Stimulated activated CD4-positive, alpha-beta T cell treated with anti-CD3 and anti-CD28 coated beads, TNF-alpha, amount 100 ng/mL, for 1 hour (primary cell): ENCODE measurements at places on chromosomes 4 and X.

DNA sequence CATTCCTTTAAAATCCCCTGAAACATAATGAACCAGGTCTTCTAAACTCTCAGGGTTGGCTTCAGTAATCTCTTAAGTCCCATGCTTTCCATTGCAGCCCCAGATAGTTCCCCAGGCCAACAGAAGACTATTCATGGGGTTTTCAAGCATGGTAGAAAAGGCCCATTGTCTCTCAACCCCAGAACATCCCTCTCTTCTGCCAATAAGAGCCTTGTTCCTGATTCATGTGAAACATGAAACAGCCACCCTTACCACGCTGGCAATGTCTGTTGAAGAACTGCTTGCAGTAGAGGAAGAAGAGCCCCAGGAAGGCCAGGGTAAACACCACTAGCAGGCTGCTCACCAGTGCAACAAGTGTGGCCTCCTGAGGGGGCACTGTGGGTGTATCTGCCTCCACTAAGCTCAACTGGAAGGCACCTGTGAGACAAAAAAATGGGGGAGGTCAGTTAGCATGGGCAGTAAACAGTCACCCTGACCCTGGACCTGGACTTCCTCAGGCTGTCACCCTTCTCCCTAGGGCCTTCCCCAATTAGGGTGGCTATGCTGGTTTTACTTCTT lies 36.4 kb downstream of the EDA2R start:
- no peak for DNase-seq

DNA sequence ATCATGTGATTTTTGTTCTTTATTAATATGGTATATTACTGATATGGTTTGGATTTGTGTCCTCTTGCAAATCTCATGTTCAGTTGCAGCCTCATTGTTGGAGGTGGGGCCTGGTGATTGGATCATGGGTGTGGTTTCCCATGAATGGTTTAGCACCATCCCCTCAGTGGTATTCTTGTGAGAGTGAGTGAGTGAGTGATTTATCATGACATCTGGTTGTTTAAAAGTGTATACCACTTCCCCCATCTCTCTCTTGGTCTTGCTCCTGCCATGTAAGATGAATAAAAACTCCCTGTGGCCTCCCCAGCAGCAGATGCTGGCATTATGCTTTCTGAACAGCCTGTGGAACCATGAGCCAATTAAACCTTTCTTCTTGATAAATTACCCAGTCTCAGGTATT lies 111.5 kb downstream of the TAB3 start:
- no peak for DNase-seq

- no peak for DNase-seq
Measured at GRCh38 chrX:9865804-9866472, 79.7 kb downstream of the SHROOM2 start.

DNA sequence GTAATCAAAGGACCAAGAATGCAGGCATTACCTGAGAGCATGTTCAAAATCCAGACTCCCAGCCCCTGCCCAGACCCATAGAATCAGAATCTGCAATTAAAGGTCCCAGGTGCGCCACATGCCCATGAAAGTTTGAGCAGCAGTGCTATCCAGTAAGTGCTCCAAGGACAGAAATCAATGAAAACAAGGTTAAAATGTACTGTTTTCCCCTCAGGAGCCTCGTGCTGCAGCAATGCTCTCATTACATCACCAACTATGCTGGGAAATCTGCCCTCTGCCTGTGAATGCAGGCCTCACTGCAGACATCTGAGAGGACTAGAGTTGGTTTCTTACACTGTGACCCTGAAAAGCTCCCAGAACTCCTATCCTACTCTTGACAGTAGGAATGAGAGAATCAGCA lies 21.1 kb downstream of the ANXA5 start:
- DNase-seq: no peak

DNA sequence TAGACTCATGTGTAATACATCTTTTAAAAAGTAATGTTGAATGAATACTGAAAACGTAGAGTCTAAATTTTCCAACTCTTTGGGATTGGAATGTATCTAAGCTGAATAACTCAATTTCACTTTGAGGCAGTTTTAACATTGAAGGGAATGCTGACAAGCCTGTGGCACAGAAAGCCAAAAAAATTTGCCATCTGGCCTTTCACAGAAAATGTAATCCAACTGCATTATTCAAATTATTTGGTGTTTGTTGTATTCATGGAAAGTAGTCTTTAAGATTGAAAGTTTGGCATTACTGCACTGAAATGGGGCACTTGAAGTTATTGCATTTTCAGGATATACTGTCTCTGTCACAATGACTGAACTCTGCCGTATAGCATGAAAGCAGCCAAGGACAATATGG lies 186.9 kb downstream of the FRMPD4 start:
- DNase-seq: no peak

- DNase-seq: peak; percentile 11
Measured at GRCh38 chrX:103831342-103831802, 685 bp downstream of the RAB9B start.

DNA sequence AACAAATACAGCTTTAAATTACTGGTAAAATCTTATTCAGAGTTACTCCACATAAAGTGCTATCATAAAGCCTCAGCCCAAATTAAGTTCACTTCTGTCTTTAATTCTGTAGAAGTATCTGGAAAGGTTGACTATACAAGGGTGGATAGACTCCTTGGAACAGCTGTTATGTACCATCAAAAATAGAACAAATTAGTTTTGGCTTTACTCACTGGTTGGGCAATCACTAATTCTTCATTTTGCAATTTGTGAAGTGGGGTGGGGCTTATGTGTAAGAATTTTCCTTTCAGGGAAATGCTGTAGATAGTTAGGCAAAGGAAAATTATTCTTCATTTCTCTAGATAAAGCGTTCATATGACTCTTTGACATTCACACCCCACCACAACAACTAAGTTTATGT lies 7.8 kb downstream of the DIAPH2 start:
- DNase-seq: no peak

GRCh38 chr4:184818216-184818564 lies 7.6 kb downstream of the ACSL1 start:
- no peak for DNase-seq

DNA sequence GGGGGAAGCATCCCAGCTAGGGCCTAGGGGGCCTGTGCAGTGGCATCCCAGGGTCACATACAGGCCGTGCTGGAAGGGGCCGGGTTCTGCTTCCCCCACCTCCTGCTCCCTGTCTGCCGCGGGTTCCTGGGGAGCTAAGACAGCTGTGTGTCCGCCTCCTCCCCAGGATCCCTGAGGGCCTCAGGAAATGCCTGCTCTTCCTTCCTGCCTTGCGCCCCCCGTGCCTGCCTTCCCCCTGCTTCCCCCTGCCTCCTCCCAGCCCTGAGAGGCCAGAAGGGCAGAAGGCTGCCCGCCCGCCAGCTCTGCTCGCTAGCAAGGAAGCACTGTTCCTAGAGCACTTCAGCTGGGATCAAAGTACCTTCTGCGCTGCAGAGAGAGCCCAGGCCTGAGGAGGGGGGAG lies 2.9 kb upstream of the BGN start:
- DNase-seq: no peak

DNA sequence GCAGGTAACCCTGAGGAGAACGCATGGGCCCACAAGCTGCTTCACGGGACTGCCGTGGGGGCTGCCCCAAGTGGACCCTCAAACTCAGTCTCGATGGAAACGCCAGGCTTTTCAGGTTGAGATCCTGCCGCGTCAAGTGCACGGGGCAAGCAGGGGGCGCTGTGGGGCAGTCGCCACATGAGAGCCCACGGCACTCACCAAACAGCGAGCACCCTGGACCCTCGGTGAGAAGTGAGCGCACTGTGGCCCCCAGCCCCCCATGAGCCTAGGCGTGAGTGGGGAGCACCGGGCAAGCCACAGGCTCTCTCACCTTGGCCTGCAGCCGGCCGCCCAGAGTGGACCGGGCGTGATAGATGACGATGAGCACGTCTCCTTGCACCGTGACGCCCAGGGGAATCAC lies 50.9 kb upstream of the CPLX1 start:
- DNase-seq: no peak

DNA sequence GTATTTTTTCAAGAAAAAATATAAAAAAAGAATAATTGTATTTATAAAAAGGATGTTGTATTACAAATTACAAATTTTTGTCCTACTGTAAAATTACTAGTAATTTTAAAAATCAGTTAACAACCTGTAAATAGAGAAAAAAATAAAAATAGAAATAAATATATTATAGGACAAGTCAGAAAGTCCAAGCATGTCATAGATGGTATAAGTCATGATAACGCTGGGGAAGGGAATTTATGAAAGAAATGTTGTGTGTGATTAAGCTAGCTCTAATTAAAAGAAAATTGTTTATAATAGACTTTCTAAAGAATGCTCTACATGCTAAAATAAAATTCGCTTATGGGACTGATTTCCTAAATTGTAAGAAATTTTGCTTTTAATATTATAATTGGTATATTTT lies 2329.9 kb downstream of the ARAP2 start:
- DNase-seq: no peak

GRCh38 chrX:40040686-40041461 lies 56.9 kb downstream of the BCOR start:
- DNase-seq: no peak

- DNase-seq: no peak
Measured at GRCh38 chr4:59818656-59819055, 1381.5 kb upstream of the ADGRL3 start.

DNA sequence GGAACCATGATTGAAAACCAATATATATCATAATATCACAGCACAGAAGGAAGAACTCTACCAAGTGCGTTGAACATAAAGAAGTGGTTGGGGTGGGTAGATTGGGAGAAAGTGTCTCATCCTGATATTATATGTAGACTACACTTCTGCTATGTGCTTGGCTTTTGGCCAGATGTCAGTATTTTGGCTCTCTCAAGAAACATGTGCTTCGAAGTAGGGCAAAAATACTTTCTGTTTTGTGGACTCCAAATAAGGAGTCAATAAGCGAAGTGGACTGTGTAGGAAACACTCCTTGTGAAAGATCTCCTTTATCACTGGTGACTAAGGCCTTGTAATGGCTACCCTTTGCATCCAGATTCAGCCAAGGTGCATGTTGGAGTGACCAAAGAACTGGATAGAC lies 7.8 kb upstream of the HPSE start:
- DNase-seq: no peak

GRCh38 chr4:39732728-39733127 lies 34.8 kb downstream of the UBE2K start:
- DNase-seq: no peak

GRCh38 chr4:36285784-36286480 lies 4.5 kb downstream of the DTHD1 start:
- DNase-seq: peak; percentile 31

DNA sequence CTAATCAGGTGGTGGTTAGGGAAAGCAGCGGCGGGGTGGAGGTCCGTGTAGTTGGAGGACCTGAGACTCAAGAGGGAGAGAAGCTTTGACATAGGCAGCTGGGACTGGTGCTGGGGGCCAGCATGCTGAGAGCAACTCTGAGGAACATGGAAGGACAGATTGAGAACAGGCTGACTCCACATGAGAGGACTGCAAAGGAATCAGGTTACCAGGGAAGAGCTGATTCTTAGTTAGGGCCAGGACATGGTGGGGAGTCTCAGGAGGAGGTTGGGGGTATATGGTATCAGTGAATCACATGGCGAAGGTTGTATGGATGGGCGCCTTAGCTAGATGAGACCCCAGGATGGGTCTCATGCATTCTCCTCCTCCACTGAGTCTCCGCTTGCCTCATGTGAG lies 264.0 kb upstream of the BOD1L1 start:
- no peak for DNase-seq

DNA sequence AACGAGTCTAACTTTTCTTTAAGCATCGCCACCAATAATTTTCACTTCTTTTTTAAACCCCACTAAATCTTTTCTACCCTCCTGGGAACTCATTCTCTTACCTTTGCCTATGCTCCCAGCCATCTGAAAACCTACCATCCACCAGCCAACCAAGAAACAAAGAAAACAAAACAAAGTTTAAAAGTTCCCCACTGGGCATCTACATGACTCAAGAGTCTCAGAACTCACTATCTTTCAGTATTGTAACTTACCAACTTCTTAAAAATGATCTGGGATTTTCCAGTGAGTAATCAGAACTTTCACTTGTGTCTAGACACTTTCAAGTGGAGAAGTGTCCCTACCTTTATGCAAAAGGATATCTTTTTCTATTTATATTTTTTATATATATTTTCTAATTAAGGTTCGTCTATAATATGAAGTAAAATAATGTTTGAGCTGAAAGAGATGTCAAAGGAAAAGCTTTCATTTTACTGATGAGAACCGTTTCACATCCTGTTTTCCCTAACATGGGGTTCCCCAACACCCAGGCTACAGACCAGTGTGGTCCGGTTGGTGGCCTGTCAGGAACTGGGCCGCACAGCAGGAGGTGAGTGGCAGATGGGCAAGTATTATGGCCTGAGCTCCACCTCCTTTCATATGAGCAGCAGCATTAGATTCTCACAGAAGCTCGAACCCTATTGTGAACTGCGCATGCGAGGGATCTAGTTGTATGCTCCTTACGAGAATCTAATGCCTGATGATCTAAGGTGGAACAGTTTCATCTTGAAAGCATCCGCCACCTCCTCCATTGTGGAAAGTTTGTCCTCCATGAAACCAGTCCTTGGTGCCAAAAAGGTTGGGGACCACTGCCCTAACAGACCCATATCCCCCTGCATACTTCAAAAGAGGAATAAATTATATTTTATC lies 9.8 kb upstream of the TIGD2 start:
- no peak for DNase-seq

DNA sequence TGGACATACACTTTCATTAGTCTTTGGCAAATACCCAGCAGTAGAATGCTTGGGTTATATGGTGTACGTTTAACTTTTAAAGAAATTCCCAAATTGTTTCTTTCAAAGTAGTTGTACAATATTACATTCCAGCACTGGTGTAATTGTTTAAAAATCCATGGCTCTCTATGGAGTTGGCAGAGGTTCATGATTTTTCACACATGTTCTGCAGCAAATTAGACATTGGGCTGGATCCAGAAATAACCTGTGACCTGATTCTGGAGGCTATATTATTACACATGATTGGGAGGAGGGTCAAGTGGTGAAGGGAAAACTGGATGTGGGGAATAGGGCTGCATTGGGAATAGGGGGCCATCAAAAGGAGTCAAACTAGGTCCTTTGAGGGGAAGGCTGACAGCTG lies 41.9 kb downstream of the MAMLD1 start:
- no peak for DNase-seq

DNA sequence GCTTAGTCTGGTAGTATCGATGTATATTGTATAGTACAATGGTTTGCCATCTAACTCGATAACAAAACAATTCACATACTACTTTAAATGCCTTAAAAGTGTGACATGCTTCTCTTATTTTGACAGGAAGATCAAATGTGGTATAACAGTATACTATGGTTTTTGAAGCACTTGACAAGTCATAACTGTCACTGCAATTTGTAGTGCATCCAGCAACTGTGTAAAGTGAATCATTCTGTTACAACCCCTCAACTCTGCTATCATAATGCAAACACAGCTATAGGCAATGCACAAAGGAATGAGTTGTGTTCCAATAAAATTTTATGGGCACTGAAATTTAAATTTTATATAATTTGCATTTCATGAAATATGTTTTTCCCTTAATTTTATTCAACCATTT lies 14.0 kb downstream of the RAP1GDS1 start:
- DNase-seq: no peak
